Naive thymus-derived CD8-positive, alpha-beta T cell (primary cell): ENCODE measurements at places on chromosomes 6 and 20. TPM values are rescaled to one million over a fixed set of nuclear protein-coding genes. Genes with fewer than 3 reads are reported as not detected.

DNA sequence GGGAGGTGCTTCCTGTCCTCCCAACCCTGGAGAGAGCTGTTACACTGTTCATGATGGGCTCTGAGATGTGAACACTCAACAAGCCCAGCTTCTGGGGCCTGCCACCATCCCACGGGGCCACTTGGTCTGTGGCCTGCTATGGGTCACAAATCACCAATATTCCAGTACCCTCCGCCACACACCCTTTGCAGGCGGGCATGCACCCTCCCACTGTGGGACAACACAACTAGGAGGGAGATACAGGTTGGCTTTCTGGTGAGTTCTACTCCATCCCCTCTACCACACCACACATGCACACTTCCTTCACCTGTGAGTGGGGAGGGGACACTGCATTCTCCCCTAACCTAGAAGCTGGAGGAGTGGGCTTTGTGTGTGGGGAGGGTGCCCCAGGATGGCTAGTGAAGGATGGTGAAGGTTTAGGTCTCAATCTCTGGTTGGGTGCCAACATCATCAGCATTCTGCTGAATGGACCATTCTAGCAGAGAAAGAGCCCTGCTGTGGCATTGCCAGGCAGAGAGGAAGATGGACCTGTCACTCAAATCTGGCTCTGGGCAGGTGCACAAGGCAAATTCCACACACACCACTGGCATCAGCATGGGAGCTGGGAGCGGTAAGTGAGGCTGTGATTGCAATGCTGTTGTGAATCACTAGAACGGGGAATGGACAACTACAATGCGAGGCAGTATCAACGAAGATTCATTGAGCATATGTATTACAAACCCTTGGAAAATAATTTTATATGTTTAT is 175.1 kb downstream of the THBS2 start:
- H3K4me1 ChIP-seq, result no peaks in the 10 kb centered on the region
- H3K27me3 ChIP-seq, result peaks cover 26% of the 10 kb centered on the region
- H3K4me3 ChIP-seq, result no peak overlapping the region
- DNase-seq, result no peak
- H3K36me3 ChIP-seq, result no peaks in the 10 kb centered on the region

GRCh38 chr20:49203746-49204145 is 15.5 kb upstream of the DDX27 start:
- no peaks in the 10 kb centered on the region for H3K4me1 ChIP-seq
- no peak for DNase-seq
- H3K4me3 ChIP-seq, result no peak overlapping the region
- H3K27ac ChIP-seq, result no peak overlapping the region
- no peaks in the 10 kb centered on the region for H3K36me3 ChIP-seq

DNA sequence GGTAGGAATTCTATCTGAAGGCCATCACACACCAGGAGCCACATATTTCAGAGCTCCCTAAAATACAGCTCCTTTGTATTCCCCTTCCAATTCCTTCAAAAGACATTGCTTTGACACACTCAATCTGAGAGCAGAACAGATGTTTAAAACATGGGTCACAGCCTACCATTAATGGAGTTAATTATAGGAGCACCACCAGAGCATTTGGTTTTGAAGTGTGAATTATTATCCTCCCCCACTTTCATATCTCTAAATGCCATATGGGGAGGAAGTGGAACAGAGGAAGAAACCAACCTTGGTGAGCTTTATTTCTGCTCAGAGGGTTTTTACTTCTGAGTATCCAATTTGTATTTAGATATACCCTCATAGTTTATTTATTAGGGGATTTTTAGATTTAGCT is 50.7 kb upstream of the TNFRSF21 start:
- no peak for DNase-seq
- H3K4me1 ChIP-seq, result peaks cover 30% of the 10 kb centered on the region
- H3K27ac ChIP-seq, result no peak overlapping the region

- H3K4me3 ChIP-seq, result no peak overlapping the region
- peaks cover 15% of the 10 kb centered on the region for H3K27me3 ChIP-seq
- no peak for DNase-seq
Observed at GRCh38 chr6:29528300-29528931, 31.1 kb downstream of the UBD start.

The ATP9A gene
- total RNA-seq, result 0.19 TPM

DNA sequence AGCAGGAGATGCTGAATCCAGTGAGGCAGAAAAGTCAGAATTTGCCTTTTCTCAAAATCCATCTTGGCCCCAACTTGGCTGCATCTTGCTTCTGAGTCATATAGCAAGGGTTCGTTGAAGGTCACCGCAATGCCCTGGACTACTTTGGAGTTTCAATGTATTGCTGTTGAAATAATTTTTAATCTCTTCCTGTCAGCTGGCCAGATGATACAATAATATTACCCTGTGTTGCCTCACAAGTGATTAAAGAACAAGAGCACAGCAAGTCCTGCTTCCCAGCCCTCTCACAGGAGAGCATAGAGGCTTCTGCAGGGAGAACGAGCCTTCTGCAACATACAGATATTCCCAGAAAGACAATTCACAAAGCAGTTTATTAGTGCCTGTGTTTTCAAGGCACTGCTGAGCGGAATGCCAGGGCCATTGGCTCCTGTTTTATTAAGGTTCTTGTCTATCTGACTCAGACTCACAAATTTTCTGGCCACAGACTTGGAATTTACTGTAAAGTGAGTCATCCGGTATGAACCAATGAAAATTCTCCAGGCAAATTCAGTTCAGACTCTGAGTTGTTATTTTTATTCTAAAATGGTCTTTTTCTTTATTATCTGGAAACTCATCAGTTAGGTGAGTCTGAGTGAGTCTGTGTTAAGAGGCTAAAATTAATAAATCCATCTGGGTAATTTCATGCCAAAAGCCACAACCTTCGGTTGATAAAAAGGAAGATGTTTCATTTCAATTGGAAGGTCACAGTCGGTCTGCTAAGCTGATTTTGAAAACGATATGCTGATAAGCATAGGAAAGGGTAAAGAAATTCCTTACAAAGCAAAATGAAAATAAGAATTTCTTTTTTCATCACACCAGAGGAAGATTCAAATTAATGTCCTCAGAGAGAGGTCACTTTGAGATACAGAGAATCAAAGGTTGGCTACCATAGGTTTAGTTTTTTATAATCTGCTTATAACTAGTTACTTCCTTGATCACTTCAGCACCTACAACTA is 289.4 kb upstream of the STXBP5 start:
- no peak overlapping the region for H3K27ac ChIP-seq
- H3K4me3 ChIP-seq, result no peak overlapping the region
- no peak for DNase-seq
